ENCODE measurements at places on chromosomes 5 and 9.

DNA sequence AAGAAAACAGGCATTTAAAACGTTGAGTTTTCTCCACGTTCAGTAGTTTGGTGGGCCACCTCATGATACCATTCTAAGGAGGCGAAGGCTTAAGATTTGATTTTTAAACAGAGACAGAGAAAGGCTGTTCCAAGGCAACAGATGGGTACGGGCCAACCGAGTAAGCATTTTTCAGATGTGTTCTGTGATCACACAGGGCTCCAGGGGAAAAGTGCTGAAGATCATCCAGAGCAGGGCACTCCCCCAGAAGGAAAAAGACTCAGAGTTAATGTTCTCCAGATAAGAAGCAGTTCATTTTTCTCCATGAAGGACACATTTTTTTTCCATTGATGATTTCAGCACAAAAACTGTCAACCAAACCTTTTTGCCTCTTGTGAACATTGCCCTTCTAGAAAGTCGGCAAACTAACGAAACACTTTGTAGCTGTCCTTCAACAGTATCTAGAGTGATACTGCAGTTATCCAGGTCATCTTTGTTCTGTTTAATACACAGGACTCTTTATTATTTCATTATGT lies 138.7 kb downstream of the ALDH1A1 start:
- no peak for DNase-seq

- DNase-seq: no peak
Observed at GRCh38 chr9:115373710-115374045, 255.7 kb upstream of the TNC start.

DNA sequence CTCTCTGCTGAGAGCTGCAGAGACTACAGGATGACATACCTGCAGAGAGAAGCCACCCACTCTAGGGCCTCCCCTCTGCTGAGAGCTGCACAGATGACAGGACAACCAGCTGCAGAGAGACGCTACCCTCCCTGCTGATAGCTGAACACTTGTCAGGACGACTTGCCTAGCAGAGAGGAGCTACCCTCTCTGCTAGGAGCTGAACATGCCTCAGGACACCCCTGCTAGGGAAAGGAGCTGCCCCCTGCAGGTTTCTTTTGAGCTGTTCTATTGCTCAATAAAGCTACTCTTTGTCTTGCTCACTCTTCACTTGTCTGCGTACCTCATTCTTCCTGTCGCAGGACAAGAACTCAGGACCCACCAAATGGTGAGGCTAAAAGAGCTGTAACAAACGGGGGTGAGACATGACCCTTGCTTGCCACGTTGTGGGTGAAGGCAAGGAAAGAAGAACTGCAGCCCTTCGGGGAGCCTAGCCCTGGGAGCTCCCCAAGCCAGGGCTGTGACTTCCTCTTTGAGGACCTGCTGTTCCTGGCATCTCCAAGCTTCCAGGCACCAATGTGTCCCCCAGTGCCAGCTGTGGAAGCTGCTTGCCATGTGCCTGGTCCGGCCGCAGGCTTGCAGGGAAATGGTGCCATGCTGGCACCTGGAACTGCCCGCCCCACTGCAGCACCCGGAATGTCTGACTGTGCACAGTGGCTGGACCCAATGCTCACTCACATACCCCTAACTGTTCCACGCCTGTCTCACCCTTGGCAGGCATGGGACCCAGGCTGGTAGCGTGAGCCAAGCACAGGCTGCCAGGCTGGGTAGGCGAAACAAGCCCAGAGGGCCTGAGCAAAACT lies 5.1 kb upstream of the TESK1 start:
- no peak for DNase-seq

GRCh38 chr9:86902991-86903733 lies 44.1 kb downstream of the GAS1 start:
- DNase-seq: no peak

- no peak for DNase-seq
Observed at GRCh38 chr5:16733331-16734006, 116.7 kb upstream of the RETREG1 start.

DNA sequence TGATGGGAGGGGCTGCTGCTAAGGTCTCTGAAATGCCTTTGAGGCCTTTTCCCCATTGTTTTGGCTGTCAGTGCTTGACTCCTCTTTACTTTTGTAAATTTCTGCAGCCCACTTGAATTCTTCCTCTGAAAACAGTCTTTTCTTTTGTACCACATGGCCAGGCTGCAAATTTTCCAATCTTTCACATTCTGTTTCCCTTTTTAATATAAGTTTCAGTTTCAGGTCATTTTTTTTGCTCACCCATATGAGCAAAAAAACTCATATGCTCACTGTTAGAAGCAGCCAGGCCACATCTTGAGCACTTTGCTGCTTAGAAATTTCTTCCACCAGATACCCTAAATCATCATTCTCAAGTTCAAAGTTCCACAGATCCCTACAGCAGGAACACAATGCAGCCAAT lies 234.6 kb upstream of the ADRA1B start:
- DNase-seq: no peak

DNA sequence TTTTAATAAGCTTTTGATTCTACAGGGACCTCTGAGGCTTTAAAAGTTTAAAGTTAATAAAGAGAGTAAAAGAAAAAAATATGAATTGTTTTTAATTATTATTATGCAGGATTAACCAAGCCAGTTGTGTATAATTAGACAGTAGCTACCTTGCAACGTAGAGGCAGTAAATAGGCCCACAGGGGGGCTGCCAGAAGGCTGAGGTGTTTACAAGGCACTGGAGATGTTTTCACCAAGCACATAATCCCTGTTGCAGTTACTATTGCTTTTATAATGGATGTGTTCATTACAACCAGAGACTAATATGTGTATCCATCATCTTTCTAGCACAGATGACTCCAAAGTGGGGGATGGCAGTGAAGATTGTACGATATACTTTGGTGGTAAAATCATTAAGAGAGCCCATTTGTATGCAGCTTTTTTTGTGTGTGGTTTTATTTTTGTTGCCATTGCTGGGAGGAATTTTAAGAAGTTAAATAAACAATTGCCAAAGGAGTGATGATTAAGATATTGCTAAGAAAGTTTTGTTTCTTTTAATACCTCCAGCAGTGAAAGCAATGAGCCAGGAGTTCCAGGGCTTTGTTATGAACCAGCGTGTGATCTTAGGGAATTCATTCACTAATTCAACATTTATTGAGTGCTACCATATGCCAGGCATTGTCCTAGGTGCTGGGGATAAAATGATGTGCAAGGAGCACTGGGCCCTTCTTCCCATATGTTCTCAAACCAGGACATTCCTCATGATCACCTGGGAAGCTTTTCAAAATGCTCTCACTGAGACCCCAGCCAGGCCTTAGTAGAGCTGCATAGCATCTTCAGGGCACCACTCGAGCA lies 138.7 kb upstream of the EFNA5 start:
- no peak for DNase-seq

DNA sequence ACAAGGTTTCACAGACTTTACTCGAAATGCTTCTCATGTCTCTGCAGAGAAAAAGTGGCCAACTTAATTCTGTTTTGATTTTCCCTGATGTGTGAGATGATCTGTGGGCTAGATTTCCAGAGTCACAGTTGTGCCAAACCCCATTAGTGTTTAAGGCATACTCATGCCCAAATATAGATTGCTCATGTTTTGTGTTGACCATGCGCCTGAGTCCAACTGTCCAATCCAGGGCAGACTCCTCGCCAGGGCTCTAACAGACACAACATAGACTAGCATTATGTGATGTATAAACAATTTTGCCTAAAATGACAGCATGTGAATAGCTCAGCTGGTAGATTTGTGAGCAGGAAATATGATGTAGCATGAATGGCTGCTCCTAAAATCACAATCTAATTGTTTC lies 128.1 kb downstream of the PRDM6 start:
- no peak for DNase-seq

- DNase-seq: no peak
Observed at GRCh38 chr5:10662661-10663488, 98.2 kb downstream of the DAP start.

GRCh38 chr5:135891791-135892190 lies 3.9 kb downstream of the IL9 start:
- DNase-seq: no peak

GRCh38 chr9:136204838-136205706 lies at the start of gene LHX3:
TSS of gene LHX3 (minus strand) at chr9:136205128. CDS start at chr9:136205012, 116 bp downstream.
- DNase-seq: no peak

DNA sequence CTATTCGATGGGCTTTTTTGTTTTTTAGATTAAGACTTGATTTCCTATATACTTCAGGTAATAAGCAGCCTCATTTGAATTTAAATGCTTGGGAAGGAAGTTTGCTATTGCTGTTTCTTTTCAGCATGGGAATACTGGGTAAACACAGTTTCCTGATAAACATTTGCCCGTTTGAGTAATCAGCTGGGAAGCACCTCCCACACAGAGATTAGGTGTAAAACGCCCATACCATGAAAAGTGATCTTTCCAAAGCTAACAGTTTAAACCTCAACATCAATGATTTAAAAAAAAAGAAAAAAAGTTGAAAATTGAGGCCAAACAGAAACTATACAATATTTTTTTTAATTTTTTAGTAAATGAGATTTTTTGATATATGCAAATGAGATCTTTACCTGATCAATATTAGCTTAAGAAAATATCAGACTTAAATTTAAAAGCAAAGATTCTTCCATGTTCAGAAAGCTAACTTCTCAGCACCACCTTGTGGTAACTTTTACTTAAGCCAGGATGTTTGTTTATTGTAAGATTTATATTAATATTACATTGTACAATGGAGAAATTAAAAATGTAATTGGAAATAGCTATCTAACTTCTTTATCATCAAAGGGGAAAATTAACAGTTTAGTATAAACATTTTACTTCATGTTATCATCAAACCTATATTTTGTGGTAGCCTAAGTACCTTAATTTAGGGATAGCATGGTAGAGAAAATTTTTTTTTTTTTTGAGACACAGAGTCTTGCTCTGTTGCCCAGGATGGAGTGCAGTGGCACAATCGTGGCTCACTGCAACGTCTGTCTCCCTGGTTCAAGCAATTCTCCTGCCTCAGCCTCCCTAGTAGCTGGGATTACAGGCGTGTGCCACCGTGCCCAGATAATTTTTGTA lies 39.8 kb downstream of the F2RL2 start:
- DNase-seq: no peak

DNA sequence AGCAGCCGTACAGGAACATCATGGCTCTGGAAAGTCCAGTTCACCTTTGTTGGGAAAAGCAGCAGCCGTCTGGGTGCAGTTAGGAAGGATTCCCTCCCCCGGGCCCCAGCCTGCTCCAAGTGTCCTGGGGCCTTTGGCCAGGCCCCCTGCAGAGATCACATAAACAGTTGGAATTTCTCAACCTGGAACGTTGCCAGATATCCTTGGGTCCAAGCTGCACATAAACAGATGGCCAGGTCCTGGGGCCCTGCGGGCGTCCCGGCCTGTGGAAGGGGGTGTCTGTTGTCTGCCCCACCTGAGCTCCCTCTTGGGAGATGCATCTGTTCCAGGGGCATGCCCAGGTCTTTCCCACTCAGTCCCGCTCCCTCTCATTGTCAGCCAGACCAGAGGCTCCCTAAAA lies 92.7 kb downstream of the COL5A1 start:
- DNase-seq: no peak

- no peak for DNase-seq
Observed at GRCh38 chr5:91033370-91033769, 349.7 kb downstream of the ARRDC3 start.

DNA sequence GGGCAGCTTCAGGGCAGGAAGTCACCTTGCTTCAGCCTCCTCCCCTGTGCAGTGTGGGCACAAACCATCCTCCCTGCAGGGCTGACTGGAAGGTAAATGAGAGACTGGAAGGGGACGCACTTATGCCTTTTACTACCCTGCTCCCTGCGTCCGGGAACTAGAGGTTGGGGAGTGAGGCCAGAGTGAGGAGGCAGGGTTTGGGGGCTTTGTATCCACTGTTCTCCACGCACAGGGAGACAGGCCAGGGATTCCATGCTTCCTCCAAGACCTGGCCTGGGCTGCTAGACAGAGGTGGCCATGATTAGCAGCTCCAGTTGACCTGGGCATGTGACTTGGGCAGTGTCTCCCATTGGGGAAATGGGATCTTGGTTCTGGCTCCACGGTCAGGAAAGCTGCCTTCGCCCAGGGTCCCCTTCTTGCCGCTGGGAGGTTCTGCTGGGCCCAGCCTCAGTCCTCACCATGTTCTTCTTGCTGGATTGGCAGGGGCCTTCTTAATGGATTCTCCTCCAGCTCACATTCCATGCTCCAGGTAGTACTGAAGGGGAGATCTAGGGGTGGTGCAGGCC lies 37.0 kb upstream of the PSD2 start:
- no peak for DNase-seq

- DNase-seq: no peak
Observed at GRCh38 chr9:80492221-80492620, 920.5 kb downstream of the TLE4 start.

DNA sequence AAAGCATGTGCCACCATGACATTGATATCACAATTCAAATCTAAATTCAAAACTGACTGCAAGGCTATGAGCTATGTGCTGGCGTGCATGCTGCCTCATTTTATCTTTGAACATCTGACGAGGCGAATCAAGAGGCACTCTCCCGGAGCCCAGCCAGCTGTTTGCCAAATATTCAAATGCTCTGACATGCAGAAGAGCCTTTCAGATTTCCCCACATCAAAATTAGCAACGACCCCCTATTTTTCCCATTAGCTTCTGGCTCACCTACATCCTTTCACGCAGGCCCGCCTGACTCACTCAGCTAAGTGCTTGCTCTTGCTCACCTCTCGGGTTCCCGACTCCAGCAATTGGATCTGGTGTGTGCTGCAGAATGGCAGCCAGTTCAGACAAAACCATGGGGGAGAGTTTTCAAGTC lies 159.0 kb downstream of the NR2F1-AS1 start:
- DNase-seq: no peak

DNA sequence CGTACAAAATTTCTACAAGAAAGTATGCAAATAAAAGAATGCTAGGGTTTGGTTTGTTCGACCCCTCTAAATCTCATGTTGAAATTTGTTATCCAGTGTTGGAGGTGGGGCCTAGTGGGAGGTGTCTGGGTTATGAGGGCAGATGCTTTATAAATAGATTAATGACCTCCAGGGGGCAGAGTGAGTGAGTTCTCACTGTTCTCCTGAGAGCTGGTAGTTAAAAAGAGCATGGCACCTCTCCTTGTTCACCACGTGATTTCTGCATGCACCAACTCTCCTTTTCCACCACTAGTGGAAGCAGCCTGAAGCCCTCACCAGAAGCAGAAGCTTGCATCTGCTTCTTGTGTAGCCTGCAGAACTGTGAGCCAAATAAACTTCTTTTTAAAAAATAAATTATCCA lies 50.4 kb upstream of the FAM170A start:
- DNase-seq: no peak

DNA sequence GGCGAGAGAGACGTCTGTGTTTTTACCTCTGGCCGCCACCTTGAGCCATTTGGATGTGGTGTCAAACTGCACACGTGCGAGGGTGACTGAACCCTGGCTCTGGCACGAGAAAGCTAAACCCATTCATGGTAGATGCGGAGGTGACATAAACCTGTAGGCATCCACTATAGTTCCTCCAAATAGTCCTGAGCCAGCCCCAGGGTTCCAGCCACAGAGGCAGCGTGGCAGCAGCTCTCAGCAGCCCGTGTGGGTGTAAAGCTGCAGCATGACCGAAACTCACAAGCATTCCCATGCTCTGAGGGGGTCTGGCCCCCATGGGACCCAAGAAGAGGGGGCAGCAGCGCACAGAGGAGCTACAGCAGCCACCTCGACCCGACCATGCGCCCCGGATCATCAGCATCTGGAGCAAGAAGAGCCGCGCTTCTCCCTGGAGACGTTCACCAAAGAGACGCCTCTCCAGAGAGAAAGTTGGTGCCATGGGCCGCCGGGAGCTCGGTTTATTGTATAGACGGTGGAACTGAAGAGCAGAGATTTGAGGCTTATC lies 303.8 kb upstream of the IRX4 start:
- no peak for DNase-seq

All from BJ (cell line).